ENCODE measurements at places on chromosomes 2 and 18. TPM values are rescaled to one million over a fixed set of nuclear protein-coding genes. Genes with fewer than 3 reads are reported as not detected.

Gene BMP10
- not detected for total RNA-seq

Gene MTERF4
- 45.8 TPM for total RNA-seq

Gene CNDP1
- total RNA-seq = not detected

Gene SALL3
- 0.11 TPM for total RNA-seq

Gene CYTIP
- total RNA-seq = not detected

Gene FSHR
- 0.39 TPM for total RNA-seq

Gene FBXO36
- 2.6 TPM for total RNA-seq

Gene HDHD2
- total RNA-seq = 11.0 TPM

Gene HOXD4
- not detected for total RNA-seq

Gene GULP1
- total RNA-seq = 71.5 TPM

Gene MC5R
- not detected for total RNA-seq

Gene YPEL5
- 109 TPM for total RNA-seq

Gene SCYGR3
- not detected for total RNA-seq

Gene ATP8B1
- total RNA-seq = 18.4 TPM

Gene CIAO1
- total RNA-seq = 78.5 TPM

Gene COPS9
- 108 TPM for total RNA-seq

Gene ASXL2
- total RNA-seq = 5.5 TPM

Gene CCDC102B
- total RNA-seq = not detected

Gene IL36RN
- total RNA-seq = 8.6 TPM

Gene MARS2
- total RNA-seq = 4.3 TPM

Gene GATA6
- 0.11 TPM for total RNA-seq

Gene HOXD13
- total RNA-seq = not detected

Gene NXPH2
- not detected for total RNA-seq

Gene IL36B
- not detected for total RNA-seq

Gene NLRC4
- not detected for total RNA-seq
